NCI-H446 (cell line): ENCODE measurements at places on chromosomes 5 and 9.
A peak's percentile ranks its signal among the peaks of the same experiment; 100 is the strongest.

DNA sequence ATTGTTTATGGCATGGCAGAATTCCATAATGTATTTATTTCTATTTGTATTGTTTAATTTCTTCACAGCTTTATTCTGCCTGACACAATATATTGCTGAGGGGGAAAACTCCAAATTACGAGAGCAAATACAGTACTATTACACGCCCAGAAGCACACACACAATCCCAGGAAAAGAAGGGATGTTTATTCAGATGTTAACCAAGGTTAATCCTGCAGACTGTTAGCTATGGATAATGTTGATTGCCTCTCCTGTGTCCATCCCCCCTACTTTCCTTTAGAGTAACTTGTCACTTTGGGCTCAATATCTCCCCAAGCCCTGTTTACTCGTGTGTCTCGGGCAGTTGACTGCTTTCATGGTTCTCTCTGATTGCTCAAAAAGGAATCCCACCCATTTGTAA lies 84.2 kb upstream of the ERCC6L2 start:
- no peak for DNase-seq

DNA sequence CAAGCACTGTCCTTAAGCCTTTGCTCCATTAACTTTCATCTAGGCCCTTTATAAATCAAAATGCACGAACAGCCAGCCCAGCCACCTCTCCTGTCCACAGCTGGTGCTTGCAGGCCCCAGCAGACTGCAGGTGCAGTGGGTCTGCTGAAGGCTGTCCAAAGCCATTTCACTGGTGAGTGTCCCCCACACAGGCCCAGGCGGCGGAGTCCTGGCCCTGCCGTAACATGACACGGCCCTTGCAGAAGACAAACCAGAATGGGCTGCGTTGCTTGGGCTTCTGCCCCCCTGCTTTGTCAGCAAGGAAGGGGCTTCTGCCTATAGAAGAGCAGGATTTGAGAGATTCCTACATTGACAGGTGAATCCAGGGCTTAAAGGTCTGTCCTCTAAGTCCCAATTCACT lies 188.6 kb downstream of the NR3C1 start:
- DNase-seq: no peak

- DNase-seq: peak; percentile 3
Observed at GRCh38 chr5:126948011-126948355, 82.4 kb downstream of the MARCHF3 start.

DNA sequence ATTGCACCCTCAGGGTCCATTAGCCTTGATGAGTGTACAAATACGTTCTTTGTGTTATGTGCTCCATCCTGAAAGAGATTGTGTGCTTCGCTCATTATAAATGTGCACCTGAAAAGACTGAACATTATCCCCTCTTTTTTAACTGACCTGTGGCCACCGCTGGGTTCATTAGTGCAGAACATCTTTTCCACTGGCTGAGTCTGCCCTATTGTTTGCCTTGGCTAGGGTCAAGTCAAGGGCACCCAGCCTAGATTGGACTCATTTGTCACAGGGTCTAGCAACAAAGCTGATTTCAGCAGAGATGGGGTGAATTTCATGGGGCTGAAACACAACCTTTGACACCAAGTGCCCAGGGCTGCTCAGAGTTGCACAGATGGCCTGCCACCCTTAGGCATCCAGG lies 764.1 kb upstream of the ARRDC3 start:
- no peak for DNase-seq

GRCh38 chr5:102959055-102959454 lies 160.9 kb downstream of the GIN1 start:
- DNase-seq: no peak

DNA sequence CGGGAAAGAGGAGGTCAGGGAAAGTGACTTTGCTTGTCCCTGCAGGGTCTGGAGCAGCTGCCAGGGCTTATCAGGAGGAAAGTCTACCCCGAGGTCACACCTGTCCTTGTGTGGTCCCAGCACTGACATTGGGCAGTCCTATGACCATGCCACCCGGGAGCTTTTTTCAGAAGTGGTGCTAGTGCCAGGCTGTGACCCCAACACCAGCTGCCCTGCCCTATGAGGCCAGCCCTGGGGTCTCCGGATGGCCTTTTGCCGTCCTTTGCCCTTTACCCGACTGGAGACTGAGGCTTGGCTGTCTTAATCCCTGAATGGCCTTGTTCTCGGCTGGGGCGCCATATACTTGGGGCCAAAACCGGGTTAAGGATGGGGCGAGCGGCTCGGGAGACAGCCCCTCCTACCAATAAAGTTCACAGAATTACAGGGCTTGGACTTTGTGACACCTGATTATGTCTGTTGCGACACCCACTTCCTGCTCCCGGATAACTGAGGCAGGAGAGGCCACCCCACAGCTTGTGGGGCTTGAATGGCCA lies 22.2 kb upstream of the SLC9A3 start:
- DNase-seq: no peak
